Left ventricle myocardium inferior (tissue), 1 donor: ENCODE measurements at places on chromosomes 11 and 22. TPM values are rescaled to one million over a fixed set of nuclear protein-coding genes. Genes with fewer than 3 reads are reported as not detected.

TSGA10IP gene
- total RNA-seq: not detected

TIMM10 gene
- total RNA-seq: 61.0 TPM

C11orf86 gene
- total RNA-seq: not detected

BARX2 gene
- not detected for total RNA-seq

- DNase-seq: no peak
Observed at GRCh38 chr22:43723816-43724215, 88.3 kb downstream of the EFCAB6 start.

GRCh38 chr11:125588505-125588904 is 4.1 kb upstream of the STT3A start:
- DNase-seq: no peak

- no peak for DNase-seq
Observed at GRCh38 chr11:8691601-8692000, 9.0 kb downstream of the RPL27A start.

GRCh38 chr22:40423310-40423688 is 52.9 kb downstream of the SGSM3 start:
- DNase-seq: peak; percentile 7

DNA sequence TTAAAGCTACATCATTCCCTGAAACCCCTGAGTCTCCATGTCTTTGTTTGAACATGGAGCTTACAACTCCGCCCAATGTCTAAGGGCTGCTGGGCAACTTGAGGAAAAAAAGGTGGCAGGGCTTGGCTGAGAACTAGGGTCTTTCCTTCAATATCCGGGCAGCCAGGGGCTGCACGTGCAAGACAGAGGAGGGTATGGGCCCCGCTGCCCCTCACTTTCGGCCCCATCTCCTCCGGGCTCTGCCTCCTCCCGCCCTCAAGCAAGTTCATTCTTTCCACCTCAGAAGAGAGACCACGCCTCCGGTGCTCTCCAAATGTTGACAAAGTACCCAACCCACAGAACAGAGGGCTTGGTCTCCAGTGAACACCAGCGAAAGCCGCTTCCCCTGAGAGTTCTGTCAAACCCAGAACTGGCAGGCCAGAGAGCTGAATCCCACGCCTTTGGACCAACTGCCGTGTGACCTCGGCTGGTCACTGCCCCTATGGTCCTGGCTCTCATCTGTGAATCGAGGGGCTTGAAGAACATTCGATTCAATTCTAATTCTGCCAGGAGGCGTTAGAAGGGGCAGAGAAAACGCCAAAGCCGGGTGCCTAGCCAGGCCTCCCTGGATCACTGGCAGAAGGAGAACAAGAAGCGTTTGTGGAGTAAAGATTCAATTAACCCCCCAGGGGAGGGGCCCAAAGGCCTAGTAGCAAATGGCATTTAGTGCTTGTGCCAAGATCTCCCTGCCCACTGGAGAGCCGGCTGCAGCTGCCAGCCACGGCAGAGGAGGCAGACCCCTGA is 7.3 kb downstream of the PDGFB start:
- no peak for DNase-seq

DNA sequence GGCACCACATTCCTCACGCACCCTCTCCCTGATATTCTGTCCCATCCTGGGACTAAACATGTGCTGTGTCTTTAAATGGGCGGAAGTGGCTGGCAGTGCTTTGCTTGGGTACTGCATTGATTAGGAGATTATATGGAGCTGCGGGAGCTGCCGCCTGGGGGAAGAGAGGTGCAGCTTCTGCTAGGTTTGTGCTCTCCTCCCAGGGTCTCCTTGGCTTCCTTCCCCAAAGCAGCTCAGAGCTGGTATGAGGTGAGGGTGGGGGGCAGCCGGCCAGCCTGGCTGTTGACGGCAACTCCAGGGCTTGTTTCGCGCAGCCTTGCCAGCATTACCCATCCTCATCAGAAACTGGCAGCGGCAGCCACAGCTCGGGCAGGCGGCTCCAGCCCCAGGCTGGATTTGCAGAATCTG is 95.4 kb downstream of the GRAMD1B start:
- no peak for DNase-seq

- DNase-seq: no peak
Observed at GRCh38 chr11:31956310-31956709, 134.6 kb upstream of the RCN1 start.

- no peak for DNase-seq
Observed at GRCh38 chr11:32426192-32426591, 9.1 kb downstream of the WT1 start.

DNA sequence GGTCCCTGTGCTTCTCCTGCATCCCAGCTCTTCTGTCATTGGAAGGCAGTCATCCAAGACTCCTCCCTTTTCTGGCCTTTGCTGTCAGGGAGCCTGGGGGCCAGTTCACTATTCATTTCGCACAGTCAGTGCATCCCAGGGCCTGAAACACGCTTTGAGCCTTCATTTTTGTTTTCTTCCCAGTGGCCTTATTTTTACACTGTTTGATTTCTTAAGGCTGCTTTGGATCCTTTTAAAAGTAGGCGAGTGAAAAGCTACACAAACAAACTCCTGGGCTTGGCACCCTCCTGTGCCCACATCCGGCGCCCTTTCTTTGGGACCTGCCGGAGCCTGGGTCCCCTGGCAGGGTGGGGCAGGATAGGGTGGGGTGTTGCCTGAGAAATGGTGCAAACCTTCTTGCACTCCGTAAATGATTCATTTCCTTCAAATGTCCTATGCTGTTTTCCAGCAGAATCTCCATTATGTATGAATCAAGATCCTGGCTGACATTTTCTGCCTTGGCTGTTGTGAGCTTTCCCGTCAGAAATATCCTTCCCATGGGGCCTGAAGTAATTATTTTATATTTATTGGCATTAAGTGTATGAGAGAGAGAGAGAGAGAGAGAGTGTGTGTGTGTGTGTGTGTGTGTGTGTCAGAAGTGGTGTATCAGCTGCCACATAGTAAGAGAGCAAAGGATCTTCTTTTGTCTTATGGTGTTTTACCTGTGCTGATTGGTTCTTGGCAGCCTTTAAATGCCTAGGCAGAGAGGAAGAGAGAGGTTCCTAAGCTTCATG is 45.6 kb downstream of the BCR start:
- DNase-seq: peak; percentile 62

GRCh38 chr11:9462806-9463537 is 2.2 kb downstream of the ZNF143 start:
- DNase-seq: no peak

DNA sequence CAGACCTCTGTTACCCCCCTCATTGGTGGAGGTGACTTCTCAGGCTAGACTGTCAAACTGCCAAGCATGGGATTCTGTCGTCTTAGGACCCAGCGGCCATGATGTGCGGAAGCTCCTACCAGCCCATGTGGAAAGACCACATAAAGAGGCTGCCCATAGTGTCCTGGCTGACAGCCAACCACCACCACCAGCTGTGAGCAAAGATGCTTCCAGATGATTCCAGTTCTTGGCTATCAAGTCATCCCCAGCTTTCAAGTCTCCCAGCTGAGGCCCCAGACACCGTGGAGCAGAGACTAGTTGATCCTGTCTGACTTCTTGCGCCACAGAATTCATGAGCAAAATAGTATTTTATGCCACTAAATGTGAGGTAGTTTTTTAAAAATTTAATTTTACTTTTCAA is 32.9 kb downstream of the SCUBE1 start:
- no peak for DNase-seq

GRCh38 chr11:129620237-129621104 is 195.2 kb upstream of the TMEM45B start:
- DNase-seq: no peak

DNA sequence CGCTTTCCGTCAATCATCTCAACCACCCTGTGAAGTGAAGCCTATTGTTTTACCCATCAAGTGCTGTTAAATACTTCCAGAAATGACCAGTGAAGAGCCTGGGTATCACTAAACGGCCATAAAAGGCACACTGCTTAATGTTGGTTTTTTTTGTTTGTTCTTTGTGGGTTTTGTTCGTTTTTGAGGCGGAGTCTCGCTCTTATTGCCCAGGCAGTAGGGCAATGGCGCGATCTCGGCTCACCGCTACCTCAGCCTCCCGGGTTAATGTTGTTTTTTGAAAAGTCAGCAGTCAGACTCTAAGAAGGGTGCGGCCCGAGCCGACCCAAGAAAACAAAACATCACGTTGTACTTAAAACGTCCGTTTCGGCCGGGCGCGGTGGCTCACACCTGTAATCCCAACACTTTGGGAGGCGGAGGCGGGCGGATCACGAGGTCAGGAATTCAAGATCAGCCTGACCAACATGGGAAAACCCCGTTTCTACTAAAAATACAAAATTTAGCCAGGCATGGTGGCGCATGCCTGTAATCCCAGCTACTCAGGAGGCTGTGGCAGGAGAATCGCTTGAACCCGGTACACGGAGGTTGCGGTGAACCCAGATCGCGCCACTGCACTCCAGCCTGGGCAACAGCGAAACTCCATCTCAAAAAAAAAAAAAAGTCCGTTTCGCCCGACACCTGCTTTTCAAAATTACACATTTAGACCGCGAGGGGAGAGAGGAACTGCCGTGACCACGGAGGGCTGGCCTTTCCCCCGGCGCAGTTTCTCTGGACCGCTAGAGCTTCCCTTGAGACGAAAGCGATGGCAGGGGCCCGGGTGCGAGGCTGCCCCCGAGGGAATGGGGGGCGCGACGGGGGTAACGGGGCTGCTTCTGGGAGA is 714 bp downstream of the CD59 start:
- peak; percentile 39 for DNase-seq

GRCh38 chr11:14334893-14335292 is 24.1 kb downstream of the RRAS2 start:
- DNase-seq: no peak

DNA sequence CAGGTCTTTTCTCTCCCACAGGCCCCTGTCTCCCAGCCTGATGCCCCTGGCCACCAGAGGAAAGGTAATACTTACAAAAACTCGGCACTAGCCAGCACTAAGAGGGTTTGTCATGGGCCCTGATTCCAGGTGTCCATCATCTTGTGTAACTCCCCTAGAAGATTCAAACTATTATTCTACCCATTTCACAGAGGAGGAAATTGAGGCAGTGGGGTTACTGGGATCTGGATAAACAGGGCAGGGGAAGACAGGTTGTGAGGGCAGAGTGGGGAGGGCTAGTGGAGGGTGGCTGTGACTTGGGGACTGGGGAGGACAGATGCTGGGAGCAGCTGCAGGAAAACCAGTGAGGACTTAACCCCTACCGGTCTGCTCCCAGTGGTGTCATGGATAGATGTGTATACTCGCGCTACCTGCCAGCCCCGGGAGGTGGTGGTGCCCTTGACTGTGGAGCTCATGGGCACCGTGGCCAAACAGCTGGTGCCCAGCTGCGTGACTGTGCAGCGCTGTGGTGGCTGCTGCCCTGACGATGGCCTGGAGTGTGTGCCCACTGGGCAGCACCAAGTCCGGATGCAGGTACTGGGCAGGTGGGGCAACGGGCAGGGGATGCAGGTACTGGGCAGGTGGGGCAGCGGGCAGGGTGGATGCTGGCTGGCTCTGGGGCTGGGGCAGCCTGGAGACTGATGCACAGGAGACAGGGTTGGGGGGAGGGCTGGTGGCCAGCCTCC is 1.2 kb downstream of the VEGFB start:
- no peak for DNase-seq

- no peak for DNase-seq
Observed at GRCh38 chr22:47198801-47199251, 436.4 kb downstream of the TBC1D22A start.
